Activated B cell treated with CpG ODN at 0.5 μM for 24 hours (primary cell): ENCODE measurements at places on chromosomes 12 and 14. TPM values are rescaled to one million over a fixed set of nuclear protein-coding genes. Genes with fewer than 3 reads are reported as not detected.

GRCh38 chr12:52975204-52975603 is 26.3 kb downstream of the KRT18 start:
- no peaks in the 10 kb centered on the region for H3K4me1 ChIP-seq
- no peaks in the 10 kb centered on the region for H3K36me3 ChIP-seq

- H3K27me3 ChIP-seq, result peaks cover 2% of the 10 kb centered on the region
- no peak for DNase-seq
- no peak overlapping the region for H3K27ac ChIP-seq
- no peak overlapping the region for H3K4me3 ChIP-seq
- no peaks in the 10 kb centered on the region for H3K4me1 ChIP-seq
These were observed 170.6 kb downstream of the OTOGL start for GRCh38 chr12:80269803-80270552.

DNA sequence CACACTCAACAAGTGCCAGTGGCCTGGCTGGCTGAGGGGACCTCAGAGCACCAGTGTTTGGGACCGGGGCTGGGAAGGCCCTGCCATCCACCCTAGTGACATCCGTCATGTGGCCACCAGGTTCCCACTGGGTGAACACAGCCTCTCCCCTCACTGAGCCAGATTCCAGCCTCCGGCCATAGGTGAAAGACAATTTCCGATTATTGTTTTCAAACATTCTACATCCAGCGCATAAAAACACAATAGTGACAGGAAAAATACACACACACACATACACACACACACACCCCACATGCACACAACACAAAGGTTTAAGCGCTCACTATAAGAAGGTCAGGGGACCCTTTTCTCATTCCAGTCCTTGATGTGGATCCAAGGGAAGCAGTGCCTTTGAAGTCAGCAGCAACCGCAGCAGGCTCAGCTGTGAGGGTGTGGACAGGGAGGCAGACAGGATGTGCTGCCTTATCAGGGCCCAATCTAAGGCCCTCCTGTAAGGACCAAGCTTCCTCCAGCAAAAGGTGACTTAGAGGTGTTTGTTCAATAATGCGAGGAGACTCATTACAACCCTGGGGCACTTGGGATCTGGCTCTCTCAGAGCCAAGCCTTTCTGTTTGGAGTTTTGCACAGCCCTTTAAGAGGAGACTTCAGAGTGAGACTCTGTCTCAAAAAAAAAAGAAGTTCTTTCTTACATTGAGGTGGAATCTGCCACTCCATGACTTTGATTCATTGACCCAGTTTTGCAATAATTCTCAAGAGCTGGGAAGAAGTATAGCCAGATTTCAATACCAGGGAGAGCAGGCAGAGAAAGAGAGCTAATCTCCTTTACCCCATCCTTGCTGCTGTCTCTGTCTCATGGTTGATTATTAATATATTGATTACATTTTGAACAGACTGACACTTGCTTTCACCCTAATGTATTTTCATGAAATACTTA is 227.8 kb downstream of the ZFP36L1 start:
- H3K27ac ChIP-seq, result no peak overlapping the region
- DNase-seq, result no peak
- no peaks in the 10 kb centered on the region for H3K27me3 ChIP-seq
- no peak overlapping the region for H3K4me3 ChIP-seq
- H3K4me1 ChIP-seq, result peaks cover 28% of the 10 kb centered on the region
- H3K36me3 ChIP-seq, result no peaks in the 10 kb centered on the region

CIROP gene
- not detected in 2 replicates for total RNA-seq

FSCB gene
- not detected in 2 replicates for total RNA-seq

- H3K27me3 ChIP-seq, result no peaks in the 10 kb centered on the region
- no peak overlapping the region for H3K4me3 ChIP-seq
- peaks cover 13% of the 10 kb centered on the region for H3K4me1 ChIP-seq
- peak overlapping the region; percentile 82 for H3K27ac ChIP-seq
- H3K36me3 ChIP-seq, result no peaks in the 10 kb centered on the region
These were observed 17.6 kb upstream of the ELK3 start for GRCh38 chr12:96176575-96176974.

POTEG gene
- total RNA-seq, result not detected in 2 replicates

DNA sequence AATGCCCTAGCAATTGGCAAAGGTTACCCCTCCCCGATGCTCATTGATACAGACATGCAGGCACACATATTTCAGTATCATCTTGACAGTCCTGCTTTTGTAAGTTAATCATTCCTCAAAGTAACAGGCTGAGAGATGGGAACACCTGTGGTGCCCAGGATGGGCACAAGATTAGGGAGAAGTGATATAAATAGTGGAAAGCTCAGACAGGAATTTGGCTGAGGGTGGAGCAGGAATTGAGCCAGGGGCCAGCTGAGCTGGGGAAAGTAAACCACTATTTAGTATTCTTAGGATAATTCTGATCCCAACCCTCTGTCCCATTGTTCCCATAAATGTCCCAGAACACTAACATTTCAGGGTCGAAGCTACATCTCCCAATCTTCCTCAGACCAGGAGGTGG is 38.3 kb downstream of the DAO start:
- H3K4me3 ChIP-seq, result no peak overlapping the region
- H3K27ac ChIP-seq, result no peak overlapping the region
- DNase-seq, result no peak
- no peaks in the 10 kb centered on the region for H3K36me3 ChIP-seq

TEAD4 gene
- 0.27 TPM in 1 of 2 replicates, not detected in the other for total RNA-seq

GRCh38 chr14:37202265-37202664 is 4.5 kb downstream of the MIPOL1 start:
- H3K4me1 ChIP-seq, result peaks cover 8% of the 10 kb centered on the region
- no peaks in the 10 kb centered on the region for H3K36me3 ChIP-seq
- peaks cover 12% of the 10 kb centered on the region for H3K27me3 ChIP-seq
- no peak overlapping the region for H3K27ac ChIP-seq
- H3K4me3 ChIP-seq, result no peak overlapping the region

DNA sequence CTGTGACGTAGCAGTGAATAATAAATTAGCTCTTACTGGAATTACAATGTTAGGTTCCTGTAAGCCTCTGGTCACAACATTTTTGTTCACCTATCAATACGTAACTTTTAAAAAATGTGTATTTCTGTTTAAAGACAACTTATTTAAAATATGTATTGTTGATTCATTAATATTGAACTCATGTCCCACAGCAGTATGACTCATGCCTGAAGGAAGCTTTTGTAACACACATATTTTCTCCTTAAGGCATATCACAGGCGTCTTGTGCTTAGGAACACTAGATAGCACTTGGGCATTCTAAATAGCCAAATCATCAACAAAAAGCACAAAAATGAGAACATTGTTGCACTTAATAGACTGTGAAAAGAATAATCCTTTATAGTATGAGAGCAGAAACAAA is 92.5 kb downstream of the GPHN start:
- no peaks in the 10 kb centered on the region for H3K27me3 ChIP-seq
- no peak for DNase-seq
- no peaks in the 10 kb centered on the region for H3K36me3 ChIP-seq
- H3K27ac ChIP-seq, result no peak overlapping the region
- H3K4me3 ChIP-seq, result no peak overlapping the region

- peaks cover 23% of the 10 kb centered on the region for H3K27me3 ChIP-seq
- no peak for DNase-seq
- peaks cover 2% of the 10 kb centered on the region for H3K4me1 ChIP-seq
- H3K36me3 ChIP-seq, result no peaks in the 10 kb centered on the region
These were observed 1.3 kb upstream of the KCNH5 start for GRCh38 chr14:63046339-63047268.

DNA sequence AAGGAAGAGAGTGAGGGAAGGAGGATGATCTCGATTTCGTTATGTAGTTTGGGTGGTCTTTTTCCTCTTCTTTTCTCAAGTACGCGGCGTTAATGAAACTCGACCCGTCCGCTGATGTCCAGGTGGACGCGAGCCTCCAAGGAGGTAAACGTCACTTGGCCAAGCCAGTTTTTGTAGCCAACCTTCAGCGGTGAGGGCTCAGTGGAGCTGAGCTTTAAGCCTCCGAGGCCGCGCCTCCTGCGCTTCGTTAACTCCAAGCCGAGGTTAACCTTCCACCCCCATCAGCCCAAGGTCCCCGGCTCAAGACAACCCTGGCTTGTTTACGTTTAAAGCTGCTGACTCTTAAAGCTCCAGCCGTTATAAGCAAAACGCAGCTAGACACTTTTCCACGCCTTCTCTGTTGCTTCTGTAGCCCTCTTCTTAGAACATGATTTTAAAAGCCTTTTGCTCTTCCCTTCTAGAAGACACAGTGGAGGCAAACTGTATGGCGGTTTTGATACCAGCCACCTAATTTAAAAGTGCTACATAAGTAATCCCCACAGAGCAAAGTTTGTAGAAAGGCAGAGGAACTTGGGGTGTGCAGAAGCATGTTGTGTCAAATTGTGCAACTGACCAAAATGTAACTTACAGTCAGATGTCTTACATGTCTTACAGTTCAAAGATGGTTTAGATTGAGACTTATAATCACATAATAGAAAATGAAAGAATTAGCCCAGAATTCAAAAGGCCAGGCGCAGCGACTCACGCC is 923 bp upstream of the ITPR2 start:
- H3K27me3 ChIP-seq, result no peaks in the 10 kb centered on the region
- peak; percentile 38 for DNase-seq
- H3K4me1 ChIP-seq, result peaks cover 37% of the 10 kb centered on the region
- peak overlapping the region; percentile 92 for H3K4me3 ChIP-seq
- H3K36me3 ChIP-seq, result peaks cover 6% of the 10 kb centered on the region
- H3K27ac ChIP-seq, result peak overlapping the region; percentile 83

DNA sequence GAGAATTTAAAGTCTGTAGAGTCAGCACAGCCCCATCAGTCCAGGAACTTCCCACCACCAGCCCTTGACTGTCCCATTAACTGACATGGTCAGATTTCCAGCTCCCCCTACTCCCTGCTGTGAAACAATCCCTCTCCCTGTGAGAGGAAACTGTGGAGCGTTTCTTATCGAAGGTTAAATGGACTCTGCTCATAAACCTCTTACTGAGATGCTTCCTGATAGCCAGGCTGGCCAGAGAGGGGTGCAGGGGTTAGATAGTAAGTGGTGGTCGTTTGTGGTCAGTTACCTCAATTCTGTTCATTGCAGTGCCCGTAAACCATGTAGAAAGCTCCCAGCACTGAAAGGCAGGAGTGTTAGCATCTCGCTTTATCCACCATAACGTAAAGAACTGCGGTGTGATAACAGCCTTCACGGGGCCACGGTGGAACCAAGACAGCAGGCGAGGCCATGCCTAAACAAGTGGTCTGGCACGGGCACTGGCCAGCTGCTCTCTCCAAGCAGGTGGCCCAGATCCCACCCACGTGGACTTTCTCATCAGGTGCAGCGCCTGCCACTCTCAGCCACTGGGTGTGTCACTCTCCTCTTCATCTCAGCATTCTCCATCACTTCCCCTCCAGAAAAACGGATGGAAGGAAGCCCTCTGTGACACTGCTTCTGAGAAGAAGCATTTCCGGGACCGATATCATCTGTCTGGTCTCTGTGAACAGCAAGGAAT is 102.2 kb downstream of the FBXL14 start:
- no peaks in the 10 kb centered on the region for H3K4me1 ChIP-seq
- H3K4me3 ChIP-seq, result no peak overlapping the region
- no peak overlapping the region for H3K27ac ChIP-seq
- no peak for DNase-seq
- no peaks in the 10 kb centered on the region for H3K27me3 ChIP-seq

- peak overlapping the region; percentile 50 for H3K4me3 ChIP-seq
- H3K4me1 ChIP-seq, result peaks cover 88% of the 10 kb centered on the region
- no peaks in the 10 kb centered on the region for H3K27me3 ChIP-seq
- no peak for DNase-seq
- peak overlapping the region; percentile 85 for H3K27ac ChIP-seq
- H3K36me3 ChIP-seq, result peaks cover 33% of the 10 kb centered on the region
These were observed 217.1 kb upstream of the PLEKHG7 start for GRCh38 chr12:92485351-92486348.

- no peaks in the 10 kb centered on the region for H3K27me3 ChIP-seq
- no peak overlapping the region for H3K4me3 ChIP-seq
- H3K36me3 ChIP-seq, result peaks cover 72% of the 10 kb centered on the region
- no peak for DNase-seq
These were observed 18.0 kb downstream of the PUS7L start for GRCh38 chr12:43740511-43741100.
